Activated CD8-positive, alpha-beta memory T cell treated with anti-CD3 and anti-CD28 coated beads for 48 hours (primary cell): ENCODE measurements at places on chromosomes 2 and 18.

DNA sequence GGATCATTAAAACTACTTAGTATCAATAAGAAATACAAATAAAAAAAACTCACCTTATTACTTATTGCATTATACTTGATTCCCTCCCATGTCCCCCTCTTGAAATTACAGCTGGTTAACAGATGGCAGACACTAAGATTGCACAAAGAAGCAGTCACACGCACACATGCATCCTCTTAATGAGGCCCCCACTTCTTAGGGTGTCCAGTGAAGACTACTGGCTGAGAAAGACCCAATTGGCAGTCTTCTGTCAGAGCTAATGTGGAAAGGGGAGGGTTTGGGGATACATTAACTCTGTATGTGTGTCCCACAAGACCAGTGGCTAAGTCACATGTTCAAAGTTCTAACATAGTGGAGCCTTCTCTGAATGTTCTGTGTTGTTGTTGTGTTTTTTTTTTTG is 210.7 kb downstream of the MTX2 start:
- DNase-seq = no peak

DNA sequence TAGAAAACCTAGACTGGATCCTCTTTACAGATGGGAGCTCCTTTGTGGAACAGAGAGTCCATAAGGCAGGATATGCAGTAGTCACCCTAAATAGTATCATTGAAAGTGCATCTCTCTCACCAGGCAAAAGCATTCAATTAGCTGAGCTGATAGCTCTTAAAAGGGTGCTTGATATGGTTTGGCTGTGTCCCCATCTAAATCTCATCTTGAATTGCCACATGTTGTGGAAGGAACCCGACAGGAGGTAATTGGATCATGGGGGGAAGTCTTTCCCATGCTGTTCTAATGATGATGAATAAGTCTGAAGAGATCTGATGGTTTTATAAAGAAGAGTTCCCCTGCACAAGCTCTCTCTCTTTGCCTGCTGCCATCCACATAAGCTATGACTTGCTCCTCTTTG is 96.2 kb upstream of the RMP24 start:
- DNase-seq = no peak

DNA sequence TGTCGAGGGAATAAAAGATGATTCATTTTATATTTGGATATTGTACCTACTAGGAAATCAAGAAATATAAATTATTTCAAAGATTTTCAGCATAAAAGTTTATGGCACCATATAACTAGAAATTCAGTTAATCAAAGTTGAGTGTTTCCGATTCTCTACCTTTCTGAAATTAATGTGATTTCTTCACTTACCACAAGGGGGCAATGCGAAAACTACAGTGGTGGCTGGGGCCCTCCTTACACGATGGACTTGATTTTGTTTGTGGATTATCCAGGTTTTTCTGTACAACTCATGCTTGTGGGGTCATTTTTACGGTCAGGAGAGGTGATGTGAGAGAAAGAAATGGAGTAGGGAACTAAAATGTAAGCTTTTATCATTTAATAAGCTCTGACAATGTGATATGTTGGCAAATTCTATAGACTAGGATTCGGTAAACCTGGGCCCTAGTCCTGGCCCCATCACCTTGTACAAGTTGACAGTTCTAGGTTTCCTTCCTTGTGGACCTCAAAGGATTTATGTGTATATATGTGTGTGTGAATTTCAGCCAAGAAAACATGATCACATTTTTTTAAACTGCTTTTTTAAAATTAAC is 47.6 kb downstream of the G6PC2 start:
- no peak for DNase-seq

- peak; percentile 27 for DNase-seq
Measured at GRCh38 chr2:8090748-8091700, 590.8 kb upstream of the ID2 start.

DNA sequence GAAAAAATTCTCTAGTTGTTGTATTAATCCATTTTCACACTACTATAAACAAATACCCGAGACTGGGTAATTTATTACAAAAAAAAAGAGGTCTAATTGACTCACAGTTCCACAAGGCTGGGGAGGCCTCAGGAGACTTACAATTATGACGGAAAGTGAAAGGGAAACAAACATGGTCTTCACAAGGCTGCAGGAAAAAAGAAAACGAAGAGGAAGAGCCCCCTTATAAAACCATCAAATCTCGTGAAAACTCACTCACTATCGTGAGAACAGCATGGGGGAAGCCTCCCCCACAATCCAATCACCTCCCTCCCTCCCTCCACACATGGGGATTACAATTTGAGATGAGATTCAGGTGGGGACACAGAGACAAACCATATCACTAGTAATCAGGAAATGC is 61.7 kb upstream of the SPTBN1 start:
- no peak for DNase-seq

- DNase-seq = no peak
Measured at GRCh38 chr18:35460736-35461161, 37.0 kb downstream of the INO80C start.

GRCh38 chr2:48558456-48558855 is 28.5 kb downstream of the STON1 start:
- DNase-seq = no peak

DNA sequence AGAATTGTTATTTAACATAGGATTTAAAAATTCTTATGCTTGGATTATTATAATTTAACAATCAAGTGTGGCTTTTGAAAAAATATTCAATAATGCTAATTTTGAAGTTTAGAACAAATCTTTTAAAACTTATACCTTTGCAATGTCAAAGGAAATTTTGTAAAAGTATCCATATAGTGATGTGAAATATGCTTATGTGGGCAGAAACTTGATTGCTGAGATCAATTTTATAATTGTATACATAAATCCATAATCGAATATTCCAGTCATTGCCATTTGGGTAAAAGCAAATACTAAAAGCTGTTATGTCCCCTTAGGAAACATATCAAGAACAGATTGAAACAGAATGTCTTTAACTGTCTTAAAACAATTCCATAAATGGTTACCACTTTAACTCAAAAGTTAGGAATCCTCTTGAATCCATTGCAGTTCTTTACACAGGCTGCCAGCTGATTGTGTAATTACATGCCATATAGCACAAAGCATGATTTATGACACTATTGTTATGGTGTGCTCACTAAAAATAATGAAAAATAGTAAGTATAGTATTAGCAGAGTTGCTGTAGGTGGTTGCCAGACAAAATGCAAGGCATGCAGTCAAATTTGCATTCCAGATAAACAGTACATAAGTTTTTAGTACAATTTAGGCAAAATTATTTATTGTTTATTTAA is 24.2 kb downstream of the PLCL1 start:
- no peak for DNase-seq

DNA sequence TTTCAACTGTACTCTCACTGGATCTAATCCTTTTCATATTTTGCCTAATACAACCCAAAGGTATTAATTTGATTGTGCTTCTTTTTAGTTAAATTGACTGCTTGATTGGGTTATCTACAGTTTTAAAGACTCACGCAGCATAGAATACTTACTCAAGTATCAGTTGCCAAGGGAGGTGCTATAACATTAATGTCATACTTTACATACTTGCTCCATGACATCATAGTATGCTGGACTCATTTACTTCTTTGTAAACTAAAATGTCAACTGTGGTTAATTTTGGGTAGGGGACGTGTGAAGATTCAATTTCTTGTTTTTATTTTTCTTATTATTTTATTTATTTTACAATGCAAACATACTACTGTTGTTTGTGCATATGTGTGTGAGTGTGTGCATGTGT is 716.2 kb upstream of the VRK2 start:
- no peak for DNase-seq

- DNase-seq = no peak
Measured at GRCh38 chr2:235850289-235850688, 317.9 kb downstream of the GBX2 start.

GRCh38 chr18:14086458-14087231 is 45.6 kb downstream of the ZNF519 start:
- DNase-seq = no peak
